ENCODE measurements at places on chromosomes 6 and 20.

GRCh38 chr20:59632541-59633113 lies 28.3 kb downstream of the PHACTR3 start:
- no peak for DNase-seq

DNA sequence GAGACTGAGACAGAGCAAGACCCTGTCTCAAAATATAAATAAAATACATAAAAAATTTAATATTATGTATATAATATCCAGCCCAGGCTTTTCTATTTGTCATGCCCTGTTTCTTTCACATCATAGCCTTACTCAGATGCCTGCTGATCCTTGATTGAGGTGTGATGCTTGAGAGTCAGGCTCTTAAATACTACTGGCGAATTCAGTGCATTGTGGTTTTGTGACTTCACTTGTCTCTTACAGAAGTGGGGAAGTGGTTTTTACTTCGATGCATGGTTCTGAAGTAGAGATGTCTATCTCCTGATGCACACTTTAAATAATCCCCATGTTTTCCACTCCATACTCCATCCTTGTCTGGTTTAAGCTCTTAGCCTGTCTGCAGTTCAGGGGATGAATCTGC lies 29.1 kb downstream of the ASXL1 start:
- no peak for DNase-seq

GRCh38 chr6:125046107-125046925 lies 84.1 kb downstream of the RNF217 start:
- DNase-seq: no peak

DNA sequence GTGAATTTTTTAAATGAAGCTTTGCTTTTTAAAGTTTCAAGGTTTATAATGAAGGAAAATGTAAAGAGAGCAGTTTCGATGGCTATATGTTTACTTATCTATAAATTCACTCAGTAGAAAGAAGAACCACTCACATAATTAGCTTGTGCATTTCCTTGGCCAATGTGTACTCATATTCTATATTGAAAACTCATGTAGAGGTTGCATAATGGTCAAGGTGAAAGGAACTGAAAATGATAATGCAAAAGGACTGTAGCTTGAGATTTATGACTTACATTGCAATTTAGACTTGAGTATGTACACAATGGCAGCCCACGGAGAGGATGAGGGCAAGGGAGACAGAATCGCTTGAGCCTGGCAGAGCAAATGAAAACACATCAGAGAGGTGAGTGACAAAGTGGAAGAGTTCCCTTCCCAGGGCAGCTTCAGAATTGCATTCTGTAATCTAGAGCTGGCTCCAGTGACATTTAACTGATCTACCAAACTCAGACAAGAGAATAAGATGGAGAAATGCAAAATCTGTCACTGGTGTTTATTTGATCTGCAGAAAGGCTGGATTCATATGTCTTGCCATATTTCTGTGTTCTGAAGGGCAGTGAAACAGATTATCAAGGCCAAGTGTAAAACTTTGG lies 191.8 kb downstream of the TMEM200A start:
- peak; percentile 51 for DNase-seq

GRCh38 chr6:158329531-158329930 lies 17.3 kb downstream of the TULP4 start:
- DNase-seq: no peak

DNA sequence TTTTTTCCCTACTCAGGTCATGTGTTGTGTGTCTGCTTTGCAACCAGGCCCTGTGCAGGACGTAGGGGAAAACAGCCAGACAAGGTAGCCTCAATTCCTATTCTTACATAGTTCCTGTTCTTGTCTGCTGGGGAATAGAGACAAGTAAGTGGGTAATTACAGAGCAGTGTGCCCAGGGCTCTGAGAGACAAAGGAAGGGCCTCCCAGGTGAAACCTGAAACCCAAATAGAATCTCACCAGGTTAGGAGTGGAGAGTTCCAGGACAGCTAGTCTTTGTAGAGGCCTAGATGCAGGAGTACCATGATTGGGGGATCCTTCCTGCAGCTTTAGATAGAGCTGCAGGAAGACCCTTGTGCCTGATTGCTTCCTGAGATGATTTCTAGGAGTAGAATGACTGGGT lies 48.4 kb downstream of the DHX35 start:
- DNase-seq: no peak

- DNase-seq: no peak
Measured at GRCh38 chr20:31740208-31740607, 1.1 kb downstream of the TPX2 start.

DNA sequence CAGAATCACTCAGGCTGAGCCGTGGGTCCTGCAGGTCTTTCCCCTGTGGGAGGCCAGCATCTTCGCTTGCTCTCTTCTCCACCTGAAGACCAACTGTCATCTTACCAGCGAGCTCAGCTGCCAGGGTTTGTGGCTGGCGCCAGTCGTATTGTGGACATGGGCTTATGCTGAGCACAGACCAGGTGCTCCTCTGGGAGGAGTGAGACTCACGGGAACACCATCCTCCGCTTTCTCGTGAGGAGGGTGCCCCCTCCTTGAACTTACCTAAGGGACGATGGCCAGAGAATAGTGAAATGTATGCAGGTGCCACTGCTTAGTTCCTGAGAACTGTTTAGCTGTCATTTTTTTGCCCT lies 17.1 kb downstream of the WRNIP1 start:
- DNase-seq: no peak

GRCh38 chr20:49635166-49635565 lies 67.2 kb upstream of the PTGIS start:
- DNase-seq: no peak

GRCh38 chr6:157974967-157975366 lies 6.7 kb upstream of the SYNJ2 start:
- DNase-seq: no peak

- DNase-seq: peak; percentile 31
Measured at GRCh38 chr6:133241086-133241900, at the start of gene EYA4. EYA4 (plus strand) TSS chr6:133241357; CDS start chr6:133274781, 33,424 bp downstream.

DNA sequence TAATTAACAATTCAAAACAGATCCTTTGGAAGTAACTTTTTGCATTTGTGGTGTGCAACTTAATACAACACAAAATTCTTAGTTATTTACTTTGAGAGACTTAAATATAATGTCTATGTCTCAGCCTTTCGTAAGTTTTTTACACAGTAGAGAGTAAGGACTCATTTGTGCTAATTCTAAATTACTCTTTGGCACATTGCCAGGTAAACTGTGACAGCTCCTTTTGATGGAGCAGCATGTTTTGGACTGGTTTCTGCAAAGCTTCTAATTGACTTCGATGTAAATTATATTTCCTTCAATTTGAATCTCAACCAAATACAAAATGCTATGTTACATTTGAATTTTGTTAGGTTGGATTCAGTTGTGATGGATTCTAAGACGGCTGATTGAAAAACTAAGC lies 450.7 kb upstream of the OPRM1 start:
- DNase-seq: no peak

DNA sequence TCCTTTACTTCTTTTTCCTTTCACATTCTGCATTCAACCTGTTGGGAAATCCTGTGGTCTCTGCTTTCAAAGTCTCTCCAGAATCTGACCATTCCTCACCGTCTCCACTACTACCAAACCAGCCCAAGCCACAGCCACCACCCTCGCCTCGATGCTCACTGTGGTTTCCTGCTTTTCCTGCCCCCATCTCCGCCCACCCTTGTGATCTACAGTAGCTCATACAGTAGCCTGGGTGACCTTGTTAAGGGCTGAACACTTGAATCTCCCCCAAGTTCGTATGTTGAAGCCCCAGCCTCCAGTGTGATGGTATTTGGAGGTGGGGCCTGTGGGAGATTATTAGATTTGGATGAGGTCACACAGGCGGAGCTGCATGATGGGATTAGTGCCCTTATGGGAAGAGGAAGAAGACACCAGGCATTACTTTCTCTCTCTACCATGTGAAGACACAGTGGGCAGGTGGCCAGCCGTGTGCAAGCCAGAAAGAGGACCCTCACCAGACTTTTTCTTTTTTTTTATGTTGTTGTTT lies 189.0 kb upstream of the UST start:
- no peak for DNase-seq

GRCh38 chr6:1418471-1419191 lies 29.3 kb downstream of the FOXF2 start:
- DNase-seq: no peak

GRCh38 chr20:63139356-63139755 lies 76.6 kb downstream of the YTHDF1 start:
- DNase-seq: no peak

GRCh38 chr6:33147807-33148666 lies 44.2 kb downstream of the COL11A2 start:
- no peak for DNase-seq

GRCh38 chr6:127131275-127131674 lies 12.8 kb downstream of the RSPO3 start:
- no peak for DNase-seq

DNA sequence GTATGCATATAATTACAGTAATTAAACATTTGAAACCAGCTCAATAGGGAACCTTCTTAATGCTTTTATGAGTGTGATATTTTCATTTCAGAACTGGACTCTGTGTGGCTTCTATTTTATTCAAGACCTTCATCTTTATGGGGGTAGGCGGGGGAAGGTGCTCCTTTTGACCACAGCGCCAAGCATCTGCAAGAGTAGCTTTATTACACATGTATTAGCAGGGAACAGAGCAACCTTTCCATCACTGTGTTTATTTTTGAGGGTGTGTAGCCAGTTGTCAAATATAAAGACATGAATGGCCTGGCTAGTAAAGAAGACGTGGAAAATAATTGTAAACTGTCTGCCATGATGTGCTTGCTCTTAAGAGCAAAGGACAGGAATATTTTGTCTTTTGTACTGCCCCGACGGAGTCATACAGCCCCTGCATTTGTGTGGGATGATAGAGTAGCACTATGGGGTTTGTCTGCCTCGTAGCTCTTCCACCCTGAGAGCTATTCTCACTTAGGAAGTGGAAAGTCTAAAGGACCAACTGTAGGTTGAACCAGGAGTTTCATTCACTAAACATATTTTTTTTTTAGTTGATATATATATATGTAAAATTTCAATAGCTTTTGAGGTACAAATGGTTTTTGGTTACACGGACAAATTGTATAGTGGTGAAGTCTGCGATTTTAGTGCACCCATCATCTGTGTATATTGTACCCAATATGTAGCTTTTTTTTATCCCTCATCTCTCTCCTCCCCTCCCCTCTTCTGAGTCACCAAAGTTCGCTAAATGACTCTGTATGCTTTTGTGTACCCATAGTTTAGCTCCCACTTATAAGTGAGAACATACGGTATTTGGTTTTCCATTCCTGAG lies 91.2 kb downstream of the CARMIL1 start:
- peak; percentile 91 for DNase-seq

GRCh38 chr6:24683297-24684296 lies 16.7 kb downstream of the ACOT13 start:
- DNase-seq: no peak

DNA sequence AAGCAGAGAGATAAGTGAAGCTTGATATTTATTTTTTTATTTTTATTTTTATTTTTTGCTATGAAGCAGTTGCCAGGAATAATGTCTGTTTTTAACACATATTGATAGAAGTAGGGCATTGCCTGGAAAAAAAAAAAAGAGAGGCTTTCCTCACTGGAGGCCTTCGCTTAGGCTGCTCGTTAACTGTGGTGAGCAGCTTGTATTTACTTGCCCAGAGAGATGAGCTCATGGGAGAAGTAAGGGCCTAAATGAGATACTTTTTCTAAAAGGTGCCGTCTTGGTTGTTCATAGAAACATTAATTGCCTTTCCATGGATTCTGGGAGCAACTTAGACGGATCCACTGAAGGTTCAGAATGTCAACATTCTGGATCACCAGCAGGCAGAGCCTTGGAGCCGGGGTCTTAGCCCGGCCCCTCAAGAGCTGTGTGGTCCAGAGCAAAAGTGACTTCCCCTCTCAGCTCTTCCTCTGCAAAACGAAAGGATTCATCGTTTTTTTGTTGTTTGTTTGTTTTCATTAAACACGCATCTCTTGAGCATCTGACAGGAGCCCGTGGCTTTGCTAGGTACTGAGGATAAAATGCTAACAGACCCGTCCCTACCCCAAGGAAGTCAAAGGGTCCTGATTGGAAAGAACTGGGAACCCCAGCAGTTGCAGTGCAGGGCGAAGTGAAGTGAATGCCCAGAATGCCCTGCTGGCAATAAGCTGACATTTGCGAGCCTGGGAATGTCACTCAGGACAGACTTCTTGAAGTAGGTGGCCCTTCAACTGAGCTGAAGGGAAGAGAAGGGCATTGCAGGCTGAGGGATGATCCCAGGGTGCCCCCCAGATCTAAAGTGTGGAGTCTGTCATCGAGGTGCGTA lies 138.5 kb downstream of the ZDHHC14 start:
- DNase-seq: no peak

GRCh38 chr20:33909331-33909921 lies 84.3 kb upstream of the RALY start:
- DNase-seq: no peak

DNA sequence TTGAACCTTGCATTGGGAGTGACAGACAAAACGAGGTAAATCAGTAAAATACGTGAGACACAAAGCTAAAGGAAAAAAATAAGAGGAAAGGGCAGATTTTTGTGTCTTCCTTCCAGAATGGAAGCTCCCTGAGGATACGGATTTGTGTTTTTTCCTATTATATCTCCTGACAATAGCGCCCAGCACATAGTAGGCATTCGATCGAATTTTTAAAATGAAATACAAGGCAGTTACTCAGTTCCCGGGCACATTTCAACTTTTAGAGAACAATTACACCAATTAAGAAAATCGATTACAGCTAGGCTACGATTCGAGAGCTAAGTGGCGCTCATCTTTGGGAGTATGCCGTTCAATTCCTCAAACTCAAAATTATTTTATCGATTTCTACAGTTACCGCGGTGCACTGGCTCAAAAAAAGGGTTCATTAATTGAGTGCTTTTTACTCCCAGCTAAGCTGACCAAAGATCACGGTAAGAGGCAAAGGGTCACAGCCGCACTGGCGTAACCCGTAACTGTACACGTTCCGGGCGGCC lies 443 bp downstream of the RMND1 start:
- DNase-seq: no peak

DNA sequence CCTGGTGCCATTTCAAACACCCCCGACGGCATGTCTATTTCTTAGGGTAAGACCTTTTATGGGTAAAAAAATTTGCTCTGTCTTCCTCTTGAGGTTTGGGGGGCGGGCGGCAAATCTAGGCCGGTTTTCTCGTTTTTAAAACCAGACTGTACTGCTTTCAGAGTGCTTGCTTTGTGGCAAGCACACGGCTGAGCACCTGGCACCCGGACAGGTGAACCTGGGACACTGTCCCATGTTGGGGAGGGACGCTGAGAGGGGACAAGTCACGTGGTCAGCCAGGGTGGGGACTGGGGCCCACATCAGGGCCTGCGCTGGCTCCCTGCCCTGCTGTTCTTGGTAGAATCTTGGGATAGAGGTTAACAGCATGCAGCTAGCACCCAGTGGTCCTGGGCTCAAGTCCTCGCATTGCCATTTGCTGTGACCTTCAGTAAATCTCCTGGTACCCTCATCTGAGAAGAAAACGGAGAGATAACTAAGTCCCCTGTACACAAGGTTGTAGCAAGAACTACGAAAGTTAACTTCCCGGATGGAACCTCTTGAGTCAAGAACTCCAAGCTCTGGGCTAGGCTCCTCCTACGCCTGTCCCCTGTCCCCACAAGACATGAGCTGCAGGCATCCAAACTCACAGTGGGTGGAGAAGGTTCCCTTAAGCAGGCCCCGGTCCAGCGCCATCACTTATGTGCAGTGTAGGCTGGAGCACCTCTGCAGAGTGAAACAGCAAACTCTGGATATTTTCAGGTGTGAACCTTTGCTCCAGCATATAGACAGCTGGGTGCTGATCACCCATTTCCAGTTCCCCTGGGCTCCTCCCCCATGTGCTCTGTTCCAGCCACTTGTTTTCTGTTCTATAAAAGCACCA lies 41.7 kb downstream of the PMEPA1 start:
- no peak for DNase-seq

GRCh38 chr6:2746557-2747061 lies 4.1 kb downstream of the MYLK4 start:
- DNase-seq: no peak

GRCh38 chr6:25329982-25330381 lies 50.8 kb downstream of the CARMIL1 start:
- no peak for DNase-seq
